ENCODE measurements at places on chromosomes 5 and 9. TPM values are rescaled to one million over a fixed set of nuclear protein-coding genes. Genes with fewer than 3 reads are reported as not detected.

GPR150 gene
- total RNA-seq, result 0.37 TPM

SYK gene
- total RNA-seq, result 0.81 TPM

DNA sequence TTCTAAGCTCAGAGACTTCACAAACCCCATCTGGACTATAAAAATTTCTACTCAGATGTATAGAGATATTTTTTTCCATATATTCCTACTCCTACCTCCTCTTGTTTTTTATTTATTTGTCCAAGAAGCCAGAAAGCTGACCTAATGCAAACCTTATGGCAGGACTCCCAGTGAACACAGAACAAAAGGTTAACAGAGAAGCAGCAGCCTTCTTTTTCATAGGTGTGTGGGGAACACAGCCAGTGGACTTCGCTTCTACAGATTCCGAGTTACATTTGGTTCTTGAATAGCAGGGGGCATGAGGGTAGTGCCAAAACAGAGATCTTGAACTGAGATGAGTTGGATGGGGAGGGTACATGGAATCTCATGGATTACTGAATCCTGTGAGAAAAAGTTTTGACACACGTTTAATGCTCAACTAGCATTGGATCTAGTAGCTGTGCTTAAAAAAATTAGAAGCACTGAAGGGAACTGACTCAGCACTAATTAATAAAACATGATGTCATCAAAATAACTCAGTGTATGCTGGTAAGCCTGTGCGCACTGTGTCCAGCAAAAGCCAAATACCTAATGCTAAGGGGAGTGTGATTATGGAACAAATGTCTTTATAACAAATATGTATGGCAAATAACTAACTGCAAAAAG is 240.1 kb downstream of the GABRB2 start:
- no peak overlapping the region for H3K4me3 ChIP-seq
- DNase-seq, result no peak
- no peaks in the 10 kb centered on the region for H3K4me1 ChIP-seq
- H3K36me3 ChIP-seq, result no peaks in the 10 kb centered on the region
- H3K27ac ChIP-seq, result no peak overlapping the region
- no peaks in the 10 kb centered on the region for H3K27me3 ChIP-seq

PCDHGA5 gene
- total RNA-seq, result not detected

LCN2 gene
- 0.94 TPM for total RNA-seq

DNA sequence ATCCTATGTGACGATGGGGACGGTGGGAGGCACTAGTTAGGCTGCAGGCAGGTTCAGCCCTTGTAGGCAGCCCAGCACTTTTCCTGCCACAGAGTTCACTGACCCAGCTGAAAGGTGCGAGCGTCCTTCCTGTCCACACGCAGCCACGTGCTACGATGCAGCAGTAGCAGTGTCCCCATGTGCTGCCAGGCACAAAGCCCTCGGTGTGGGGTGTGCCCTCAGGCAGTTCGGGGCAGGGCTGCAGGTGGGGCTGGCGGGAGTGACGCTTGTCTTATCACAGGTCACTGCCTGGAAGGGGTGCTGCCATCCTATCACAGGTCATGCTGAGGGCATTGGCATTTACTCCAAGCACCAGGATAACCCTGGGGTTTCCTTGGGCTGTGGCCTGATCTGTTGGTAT is 46.8 kb upstream of the CLPTM1L start:
- DNase-seq, result no peak
- H3K4me3 ChIP-seq, result no peak overlapping the region
- H3K27me3 ChIP-seq, result peaks cover 2% of the 10 kb centered on the region
- H3K27ac ChIP-seq, result no peak overlapping the region
- peaks cover 3% of the 10 kb centered on the region for H3K4me1 ChIP-seq

DNA sequence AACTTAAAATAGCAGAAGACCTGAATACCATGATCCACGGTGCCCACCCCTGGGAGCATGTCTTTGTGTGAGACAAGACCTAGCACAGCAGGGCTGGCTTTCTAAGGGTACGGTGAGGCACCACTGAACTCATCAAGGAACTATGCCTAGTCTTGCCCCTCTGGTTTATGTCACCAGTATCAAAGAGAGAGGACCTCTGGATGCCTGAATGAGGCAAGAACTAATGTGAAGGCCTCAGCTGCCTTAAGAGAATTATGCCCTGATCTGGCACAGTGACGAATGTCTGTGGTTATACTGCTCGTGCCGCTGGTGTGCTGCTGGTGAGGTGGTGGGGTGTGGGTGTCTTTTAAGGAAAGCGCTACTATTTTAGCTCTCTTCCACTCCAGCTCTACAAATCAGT is 23.0 kb downstream of the NREP start:
- no peak overlapping the region for H3K27ac ChIP-seq
- H3K36me3 ChIP-seq, result no peaks in the 10 kb centered on the region
- no peak overlapping the region for H3K4me3 ChIP-seq
- H3K4me1 ChIP-seq, result no peaks in the 10 kb centered on the region

DNA sequence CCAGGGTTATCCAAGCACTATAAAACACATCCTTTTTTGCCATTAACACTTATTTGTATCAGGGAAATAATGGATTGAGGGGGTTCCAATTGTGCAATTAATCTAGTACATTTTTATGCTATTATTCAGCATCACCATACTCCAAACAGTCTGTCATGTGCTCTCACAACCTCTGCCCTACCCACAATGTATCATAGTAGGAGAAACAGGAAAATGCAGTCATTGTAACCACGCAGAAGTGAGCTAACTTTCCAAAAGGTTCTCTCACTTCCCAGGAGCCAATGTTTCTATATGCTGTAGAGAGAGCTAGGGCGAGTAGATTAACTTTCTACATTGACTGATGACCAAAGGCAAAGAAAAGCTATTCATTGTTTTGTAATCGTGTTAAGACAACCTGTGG is 29.8 kb downstream of the DAB2 start:
- peaks cover 2% of the 10 kb centered on the region for H3K27me3 ChIP-seq
- H3K4me3 ChIP-seq, result no peak overlapping the region
- no peaks in the 10 kb centered on the region for H3K4me1 ChIP-seq
- H3K36me3 ChIP-seq, result no peaks in the 10 kb centered on the region

Data from CD4-positive, CD25-positive, alpha-beta regulatory T cell (primary cell).